Mammary epithelial cell (primary cell): ENCODE measurements at places on chromosomes 11 and 22. TPM values are rescaled to one million over a fixed set of nuclear protein-coding genes. Genes with fewer than 3 reads are reported as not detected.
A peak's percentile ranks its signal among the peaks of the same experiment; 100 is the strongest.

GRCh38 chr11:108596701-108597100 lies 3.1 kb upstream of the EXPH5 start:
- DNase-seq = no peak

DNA sequence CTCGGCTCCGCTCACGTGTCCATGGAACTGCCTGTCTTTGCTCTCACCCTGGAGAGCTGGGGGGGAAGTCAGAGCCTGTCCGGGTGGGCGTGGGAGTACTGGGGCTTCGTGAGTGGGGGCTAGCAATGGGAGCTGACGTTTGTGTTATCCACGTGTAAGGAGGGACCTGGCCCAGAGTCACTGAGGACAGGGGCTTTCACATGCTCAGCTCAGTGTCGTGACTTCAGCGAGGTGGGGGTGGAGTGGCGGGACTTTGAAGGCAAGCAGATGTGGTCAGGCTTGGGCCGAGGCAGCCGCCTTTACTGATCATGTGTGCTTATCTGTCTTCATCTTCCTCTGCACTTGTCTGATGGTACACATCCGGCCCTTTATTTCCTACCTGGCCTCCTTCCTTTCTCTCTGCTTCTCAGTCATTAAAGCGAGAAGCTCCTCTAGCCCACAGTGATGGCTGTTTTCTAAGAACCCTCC lies 113.1 kb upstream of the NNMT start:
- no peak for DNase-seq

GRCh38 chr22:39229075-39229474 lies 15.7 kb downstream of the PDGFB start:
- DNase-seq = no peak

- DNase-seq = no peak
Observed at GRCh38 chr11:7436657-7437056, 48.6 kb upstream of the OLFML1 start.

DNA sequence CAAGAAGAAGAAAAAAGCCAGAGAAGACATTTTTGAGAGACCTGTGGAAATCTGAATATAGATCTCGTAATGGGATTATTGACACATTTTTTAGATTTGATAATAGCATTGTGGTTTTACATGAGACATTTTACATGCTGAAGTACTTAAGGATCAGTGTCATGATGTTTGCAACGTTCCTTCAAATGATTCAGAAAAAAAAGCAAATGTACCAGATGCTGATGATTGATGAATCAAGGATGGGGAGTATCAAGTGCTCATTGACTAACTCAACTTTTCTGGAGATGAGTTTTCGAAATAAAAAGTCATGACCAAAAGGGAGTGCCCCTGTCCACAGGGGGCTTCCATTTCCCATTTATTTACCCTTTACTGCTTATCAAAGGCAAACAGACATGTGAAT lies 207.0 kb upstream of the SORL1-AS1 start:
- DNase-seq = no peak

DNA sequence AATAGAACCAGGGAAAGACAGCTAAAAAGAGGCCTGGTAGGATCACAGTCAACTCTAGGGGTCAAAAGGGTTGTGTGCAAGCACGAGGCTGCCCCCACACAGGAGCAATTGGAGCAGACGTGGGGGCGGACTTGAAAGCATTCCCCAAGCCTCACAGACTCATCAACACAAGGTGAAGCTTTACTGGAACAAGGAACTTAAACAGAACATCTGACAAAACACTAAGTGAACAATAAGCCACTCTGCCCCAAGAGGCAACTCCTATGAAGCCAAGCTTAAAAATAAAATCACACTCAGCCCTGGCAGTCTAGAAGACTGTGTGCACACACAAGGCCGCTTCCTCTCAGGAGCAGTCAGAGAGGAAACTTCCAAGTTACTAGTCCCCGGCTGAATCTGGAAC lies 32.2 kb upstream of the TEAD1 start:
- peak; percentile 3 for DNase-seq

- no peak for DNase-seq
Observed at GRCh38 chr11:117394221-117394925, 66.7 kb downstream of the CEP164 start.

GRCh38 chr11:108115500-108116140 lies 5.7 kb upstream of the ACAT1 start:
- peak; percentile 86 for DNase-seq

DNA sequence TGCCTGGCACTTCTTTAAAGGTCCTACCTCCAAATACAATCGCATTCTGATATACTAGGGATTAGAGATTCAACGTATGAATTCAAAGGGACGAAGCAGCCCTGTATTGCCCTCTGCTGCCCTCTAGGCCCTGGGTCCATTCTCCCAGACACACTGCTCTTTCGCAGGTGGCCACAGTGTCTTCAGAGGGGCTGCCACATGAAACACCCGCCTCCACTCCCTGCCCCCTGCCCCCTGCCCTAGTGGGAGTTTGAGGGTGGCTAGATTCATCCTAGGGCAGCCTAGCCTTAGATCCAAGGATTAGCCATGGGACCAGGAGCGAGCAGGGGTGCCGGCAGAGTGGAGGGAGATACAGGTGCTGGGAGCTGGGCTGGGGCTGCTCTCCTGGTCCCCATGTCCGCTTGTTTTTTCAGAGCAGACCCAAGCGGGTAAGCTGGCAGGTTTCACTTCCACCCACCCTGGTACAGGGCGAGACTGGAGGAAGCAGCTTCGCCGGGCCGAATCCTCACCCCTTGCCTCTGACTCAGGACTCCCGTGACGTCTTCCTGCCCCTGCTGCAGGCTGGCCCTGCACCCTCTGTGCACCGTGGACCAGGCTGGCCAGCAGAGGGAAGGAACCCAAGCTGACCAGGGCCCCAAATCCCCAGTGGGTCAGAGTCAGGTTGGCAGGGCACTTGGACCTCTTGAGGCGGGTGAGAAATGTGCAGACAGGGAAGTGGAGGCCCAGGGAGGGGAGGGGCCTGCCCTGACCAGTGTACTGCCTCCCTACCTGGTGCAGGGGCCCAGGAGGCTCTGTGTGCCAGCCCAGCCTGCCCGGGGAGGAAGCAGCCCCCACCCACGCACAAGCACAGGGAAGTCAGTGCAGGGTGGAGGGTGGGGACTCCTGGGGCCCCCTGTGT lies 28.4 kb upstream of the HMOX1 start:
- DNase-seq = no peak

DNA sequence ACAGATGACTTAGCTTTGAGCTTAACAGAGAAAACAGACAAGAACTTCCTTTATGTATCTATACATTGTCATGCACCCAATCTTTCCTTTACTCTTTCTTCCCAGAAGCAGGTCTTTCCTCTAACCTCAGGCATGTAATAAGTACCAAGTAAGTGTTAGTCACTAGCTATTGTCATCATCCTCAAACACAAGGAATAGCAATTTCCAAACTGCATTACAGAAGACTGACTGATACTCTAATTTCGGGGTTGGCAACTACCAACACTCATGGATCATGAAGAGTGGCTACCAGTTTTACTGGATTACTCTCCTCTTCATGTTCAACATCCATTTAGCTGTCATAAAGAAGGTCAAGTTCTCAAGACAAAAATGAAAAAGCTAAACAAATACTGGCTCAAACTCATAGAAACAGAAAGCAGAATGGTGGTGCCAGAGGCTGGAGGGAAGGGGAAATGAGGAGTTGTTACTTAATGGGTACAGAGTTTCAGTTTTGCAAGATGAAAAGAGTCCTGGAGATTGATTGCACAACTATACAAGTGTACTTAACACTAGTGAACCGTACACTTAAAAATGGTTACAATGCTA lies 111.6 kb downstream of the SIK3 start:
- peak; percentile 94 for DNase-seq

- no peak for DNase-seq
Observed at GRCh38 chr11:6110011-6110410, 2.5 kb downstream of the OR56B4 start.

- DNase-seq = peak; percentile 21
Observed at GRCh38 chr11:46529095-46529905, 64.5 kb downstream of the AMBRA1 start.

DNA sequence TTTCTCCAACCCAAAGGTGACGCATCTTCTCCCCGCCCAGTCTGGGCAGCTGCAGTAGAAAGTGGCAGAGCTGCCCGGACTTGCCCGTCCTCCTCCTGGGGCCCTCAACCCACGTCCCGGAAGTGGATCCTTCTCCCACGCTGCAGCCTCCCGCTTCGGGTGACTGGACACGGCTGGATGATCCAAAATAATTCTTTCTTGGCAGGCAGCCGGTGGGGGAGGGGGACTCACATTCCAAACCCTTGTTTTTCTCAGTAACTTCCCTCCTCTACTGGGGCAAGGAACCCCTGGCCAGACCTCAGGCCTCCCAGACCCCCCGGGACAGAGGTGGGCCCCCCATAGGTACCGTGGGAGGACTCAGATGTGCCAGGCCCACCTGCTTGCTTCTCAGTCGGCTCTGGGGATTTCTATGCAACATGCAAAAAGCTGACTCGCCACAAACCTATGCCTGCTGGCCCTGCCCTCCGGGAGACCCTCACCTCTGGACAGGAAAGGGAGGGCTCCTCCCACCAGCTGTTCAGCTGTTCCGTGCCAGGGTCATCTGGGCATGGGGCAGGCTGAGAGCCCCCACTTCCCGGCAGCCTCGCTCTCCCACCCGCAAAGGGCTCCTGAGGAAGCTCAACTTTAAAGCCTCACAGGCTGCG lies 1.4 kb downstream of the PLXNB2 start:
- peak; percentile 97 for DNase-seq

GRCh38 chr22:46626911-46627805 lies 7.0 kb downstream of the GRAMD4 start:
- peak; percentile 81 for DNase-seq

DNA sequence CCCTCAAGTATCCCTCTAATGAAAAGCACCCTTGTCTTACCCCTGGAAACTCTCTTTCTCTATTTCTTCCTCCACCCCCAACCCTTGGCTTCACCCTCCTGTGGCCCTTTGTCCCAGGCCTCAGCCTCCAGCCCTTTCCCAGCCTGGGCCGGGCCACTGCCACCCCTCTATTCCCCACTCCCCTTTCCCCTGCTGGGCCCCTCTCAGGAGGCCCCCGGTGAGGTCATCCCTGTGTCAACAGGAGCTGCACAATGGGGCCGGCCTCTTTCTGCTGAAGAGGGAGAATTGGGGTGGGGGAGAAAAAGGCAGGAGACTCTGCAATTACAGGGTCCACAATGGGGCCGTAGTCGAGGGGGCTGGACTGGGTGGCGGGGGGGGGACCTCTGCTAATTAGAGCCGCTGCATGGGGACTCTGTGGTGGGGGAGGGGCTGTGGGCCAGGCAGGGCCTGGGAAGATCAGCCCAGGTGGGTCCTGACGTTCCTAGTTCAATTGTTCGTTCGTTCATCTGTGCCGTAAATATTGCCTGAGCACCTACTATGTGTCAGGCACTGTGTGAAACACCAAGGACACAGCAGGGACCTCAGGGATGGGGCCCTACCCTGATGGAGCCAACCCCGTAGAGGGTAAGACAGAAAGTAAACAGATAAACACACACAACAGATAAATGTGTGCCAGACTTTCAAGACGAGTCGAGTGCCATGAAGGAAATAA lies 18.5 kb upstream of the MPPED1 start:
- DNase-seq = no peak

DNA sequence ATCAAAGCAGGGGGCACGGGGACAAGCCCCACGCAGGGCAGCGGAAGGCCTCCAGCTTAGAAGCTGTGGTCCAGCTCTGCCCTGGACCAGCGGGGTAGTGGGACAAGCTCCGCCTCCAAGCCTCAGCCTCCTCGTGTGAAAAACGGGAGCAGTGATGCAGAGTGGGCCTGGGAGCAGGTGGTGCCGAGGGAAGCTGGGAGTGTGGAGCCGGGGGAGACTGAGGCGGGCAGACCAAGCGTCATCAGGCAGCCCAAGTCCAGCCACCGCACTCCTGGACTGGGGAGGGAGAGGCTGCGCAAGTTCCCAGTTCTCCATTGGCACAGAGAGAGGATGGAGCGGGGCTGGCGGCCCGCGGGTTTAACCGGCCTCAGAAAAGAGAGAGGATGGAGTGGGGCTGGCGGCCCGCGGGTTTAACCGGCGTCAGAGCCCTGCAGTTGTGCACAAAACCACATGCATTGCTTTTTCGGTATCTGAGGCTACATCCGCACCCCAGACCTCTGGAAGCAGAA lies 68.1 kb upstream of the PHF21B start:
- no peak for DNase-seq

GRCh38 chr11:73551677-73552076 lies 46.2 kb downstream of the FAM168A start:
- DNase-seq = no peak

- DNase-seq = no peak
Observed at GRCh38 chr11:26186389-26186788, 145.5 kb upstream of the ANO3 start.

GRCh38 chr11:119530509-119530908 lies 107.5 kb upstream of the THY1 start:
- no peak for DNase-seq

Gene LINC01488
- not detected for total RNA-seq

Gene TKFC
- total RNA-seq = 30.0 TPM

Gene GSTT2B
- 15.8 TPM for total RNA-seq

Gene MED15
- 113 and 138 TPM in 2 replicates for total RNA-seq

Gene MS4A12
- total RNA-seq = not detected

Gene IFITM10
- 3.6 and 10.2 TPM in 2 replicates for total RNA-seq

Gene APOL5
- not detected for total RNA-seq

Gene PGR
- 3.7 TPM for total RNA-seq

Gene CATSPERZ
- total RNA-seq = not detected

Gene OR4C45
- not detected in 2 replicates for total RNA-seq

Gene SEC14L6
- total RNA-seq = 0.33 TPM

Gene CAPN1
- total RNA-seq = 276 TPM

Gene IGSF22
- total RNA-seq = under 0.01 TPM
